ENCODE measurements at places on chromosomes 5 and 9. TPM values are rescaled to one million over a fixed set of nuclear protein-coding genes. Genes with fewer than 3 reads are reported as not detected.

Gene PURA
- polyA plus RNA-seq, result 2.4 TPM

Gene STC2
- 2.5 TPM for polyA plus RNA-seq

- DNase-seq, result no peak
Observed at GRCh38 chr9:125754096-125754495, 6.9 kb downstream of the PBX3 start.

DNA sequence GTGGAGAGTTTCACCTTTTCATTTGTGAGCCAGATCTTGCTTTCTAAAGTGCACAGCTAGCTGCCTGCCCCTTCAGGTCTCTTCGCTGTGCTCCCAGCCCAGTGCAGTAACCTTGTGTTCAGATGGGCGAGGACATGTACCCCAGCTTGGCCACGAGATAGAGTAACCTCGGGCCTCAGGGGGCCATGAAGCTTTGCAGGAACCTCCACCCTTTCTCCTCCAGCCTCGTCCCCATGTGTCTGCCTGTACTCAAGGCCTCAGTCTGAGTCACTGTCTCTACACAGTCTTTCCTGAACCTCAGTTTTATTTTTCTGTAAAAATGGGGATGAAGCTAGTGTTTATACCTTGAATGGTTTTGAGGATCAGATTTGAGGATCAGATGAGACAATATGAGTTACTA, 37.9 kb downstream of the ERGIC1 start:
- DNase-seq, result no peak

DNA sequence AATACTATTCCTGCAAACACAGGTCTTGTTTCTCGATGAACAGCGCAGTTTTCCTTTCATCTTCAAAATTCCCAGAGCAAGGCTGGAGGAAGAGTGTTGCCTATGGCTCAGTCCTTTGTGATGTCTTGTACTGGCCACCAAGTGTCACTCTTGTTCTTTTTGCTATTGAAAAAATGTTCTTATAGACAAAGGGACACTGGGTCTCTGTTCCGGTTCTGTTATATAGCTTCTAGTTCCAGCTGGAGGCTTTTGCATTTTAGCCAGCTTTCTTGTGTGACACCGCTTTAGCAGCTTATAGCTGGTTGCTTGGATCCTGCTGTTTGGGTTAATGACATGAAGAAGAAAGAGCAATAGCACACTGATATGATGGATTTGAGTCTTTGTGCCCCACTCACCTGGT, 343.7 kb upstream of the KCNN2 start:
- no peak for DNase-seq

- DNase-seq, result no peak
Observed at GRCh38 chr5:136399527-136399926, 34.2 kb upstream of the TRPC7 start.

Gene P4HA2
- polyA plus RNA-seq, result 7.4 TPM

Gene LRRC14B
- 0.13 TPM for polyA plus RNA-seq

- DNase-seq, result no peak
Observed at GRCh38 chr9:94150890-94151650, 66.8 kb downstream of the PTPDC1 start.

Gene PCDHA1
- polyA plus RNA-seq, result not detected

Gene PPP3R2
- polyA plus RNA-seq, result not detected

DNA sequence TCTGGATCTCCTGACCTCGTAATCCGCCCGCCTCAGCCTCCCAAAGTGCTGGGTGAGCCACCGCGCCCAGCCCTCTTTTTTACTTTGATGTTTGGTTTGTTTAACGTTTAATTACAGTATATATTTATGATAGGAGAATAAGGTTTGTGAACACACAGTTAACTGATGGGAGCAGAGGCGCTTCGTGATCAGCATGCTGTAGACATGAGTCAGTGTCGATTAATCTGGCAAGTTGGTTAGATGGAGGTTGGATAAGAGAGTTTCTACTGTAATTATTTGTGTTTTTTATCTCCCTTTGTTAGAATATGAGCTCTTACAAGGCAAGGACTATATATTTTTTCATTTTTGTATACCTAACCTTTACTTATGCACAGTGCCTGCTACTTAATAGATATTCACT, 14.3 kb downstream of the ATG10 start:
- no peak for DNase-seq

DNA sequence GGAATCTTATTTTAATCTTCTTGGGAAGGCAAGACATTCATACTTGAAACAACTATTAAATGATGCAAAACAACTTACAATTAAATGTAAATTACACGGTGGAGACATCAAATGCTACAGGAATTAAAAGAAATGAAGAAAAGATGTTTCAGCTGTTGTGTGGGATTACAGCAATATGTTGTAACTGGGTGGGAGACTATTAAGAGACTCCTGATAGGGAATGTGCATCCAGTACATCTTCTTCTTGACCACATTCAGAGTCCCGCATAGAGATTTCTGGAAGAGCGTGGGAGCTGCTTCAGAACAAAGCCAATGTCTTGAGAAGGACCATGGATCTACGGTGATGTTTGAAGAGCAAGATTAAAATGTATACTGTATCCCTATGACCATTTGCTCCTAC, 199.1 kb downstream of the PDE4D start:
- no peak for DNase-seq

- DNase-seq, result no peak
Observed at GRCh38 chr5:67771221-67771620, 444.3 kb upstream of the PIK3R1 start.

Gene FOXD4L5
- not detected for polyA plus RNA-seq
